Immature natural killer cell (primary cell): ENCODE measurements at places on chromosomes 3 and 15. TPM values are rescaled to one million over a fixed set of nuclear protein-coding genes. Genes with fewer than 3 reads are reported as not detected.

ADAMTS7 gene
- polyA plus RNA-seq, result not detected

GNAT1 gene
- not detected for polyA plus RNA-seq

ADGRG7 gene
- polyA plus RNA-seq, result not detected

NEO1 gene
- 2.4 TPM for polyA plus RNA-seq

FURIN gene
- 20.8 TPM for polyA plus RNA-seq

C3orf52 gene
- not detected for polyA plus RNA-seq

UROC1 gene
- not detected for polyA plus RNA-seq

PCSK6 gene
- polyA plus RNA-seq, result not detected

ARHGEF3 gene
- polyA plus RNA-seq, result 110 TPM

SCG3 gene
- polyA plus RNA-seq, result not detected

SLC2A2 gene
- not detected for polyA plus RNA-seq

SLC24A5 gene
- not detected for polyA plus RNA-seq

FOXB1 gene
- not detected for polyA plus RNA-seq
